ENCODE measurements at places on chromosomes 4 and X.
A peak's percentile ranks its signal among the peaks of the same experiment; 100 is the strongest.

- DNase-seq, result no peak
Observed at GRCh38 chrX:115687595-115687994, 126.6 kb downstream of the PLS3 start.

- no peak for DNase-seq
Observed at GRCh38 chr4:179285696-179286095, 1843.5 kb upstream of the AGA start.

DNA sequence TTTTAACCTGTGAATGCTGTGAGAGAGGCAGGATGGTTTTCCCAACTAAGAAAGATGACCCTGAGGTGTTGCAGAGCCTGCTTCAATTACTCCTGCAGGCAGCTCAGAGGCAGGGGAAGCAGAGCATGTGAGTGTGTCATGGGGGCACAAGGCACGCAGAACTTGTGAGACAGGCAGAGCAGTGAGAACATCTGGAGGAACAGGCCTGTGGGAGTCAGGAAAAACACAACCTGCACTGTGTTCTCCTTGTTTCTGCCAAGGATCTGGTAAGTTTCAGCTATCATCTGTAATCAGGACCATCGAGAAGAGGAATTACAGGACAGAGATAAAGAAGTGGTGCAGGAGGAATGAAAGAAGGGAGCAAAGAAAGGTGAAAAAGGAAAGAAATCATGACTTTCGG lies 741.8 kb upstream of the INTU start:
- DNase-seq, result no peak

DNA sequence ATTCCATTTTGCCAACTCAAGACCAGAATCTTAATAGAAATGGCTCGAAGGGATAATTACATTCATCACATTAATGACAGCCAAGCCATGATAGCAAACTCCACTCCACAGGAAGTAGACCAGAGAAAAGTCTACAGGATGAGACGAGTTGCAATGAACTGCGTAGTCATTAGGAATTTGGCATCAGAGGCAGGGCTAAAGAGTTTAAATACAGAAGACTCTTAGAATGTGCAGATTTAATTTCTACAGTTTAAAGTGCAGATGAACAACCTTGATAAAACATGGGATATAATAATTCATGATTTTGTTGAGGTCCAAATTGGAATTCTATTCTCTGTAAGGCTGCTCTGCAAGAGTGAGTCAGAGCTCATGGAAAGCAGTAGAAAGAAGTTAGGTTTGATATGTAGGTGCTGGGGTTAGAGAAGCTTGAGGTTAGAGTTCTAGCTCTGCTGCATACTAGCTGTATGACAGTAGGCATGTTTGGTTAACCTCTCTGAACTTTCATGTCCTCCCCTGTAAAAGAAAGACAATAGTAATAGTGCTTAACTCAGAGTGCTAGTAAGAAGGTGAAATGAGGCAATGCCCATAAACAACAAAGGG lies 32.2 kb downstream of the LNX1 start:
- no peak for DNase-seq

DNA sequence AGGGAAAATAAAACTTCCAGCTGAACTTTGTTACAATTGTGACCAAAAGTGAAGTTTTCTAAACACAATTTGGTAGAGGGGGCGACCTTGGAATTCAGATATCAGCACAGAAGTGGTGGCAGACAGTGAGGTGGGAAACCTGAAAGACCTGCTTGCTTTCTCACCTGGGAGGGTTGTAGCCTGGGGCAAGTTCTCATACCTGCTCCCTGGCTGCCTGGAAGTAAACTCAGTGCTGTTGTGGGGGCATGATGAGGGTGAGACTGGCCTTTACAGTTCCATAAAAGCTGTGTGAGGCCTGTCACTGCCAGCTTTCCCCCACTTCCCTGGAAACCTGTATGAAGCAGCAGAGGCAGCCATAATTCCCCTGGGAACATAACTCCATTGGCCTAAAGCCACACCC lies 1180.2 kb downstream of the FAM133A start:
- DNase-seq, result no peak

- no peak for DNase-seq
Observed at GRCh38 chrX:154724993-154725756, 25.7 kb downstream of the GAB3 start.

DNA sequence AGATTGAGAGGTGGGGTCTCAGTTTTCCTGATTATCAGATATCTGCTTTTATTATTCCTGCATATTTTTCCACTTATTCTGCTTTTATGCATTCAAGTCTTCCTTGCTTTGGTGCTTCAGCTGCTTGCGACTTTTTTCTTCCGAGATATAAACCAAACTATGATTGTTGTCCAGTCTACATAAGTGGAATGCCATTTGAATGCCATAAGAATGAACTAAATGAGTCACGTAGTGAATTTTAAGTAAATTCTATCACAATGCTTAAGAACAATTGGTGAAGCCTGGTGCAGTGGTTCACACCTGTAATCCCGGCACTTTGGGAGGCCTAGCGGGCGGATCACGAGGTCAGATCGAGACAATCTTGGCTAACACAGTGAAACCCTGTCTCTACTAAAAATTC lies 189.1 kb downstream of the PCDH18 start:
- DNase-seq, result no peak

DNA sequence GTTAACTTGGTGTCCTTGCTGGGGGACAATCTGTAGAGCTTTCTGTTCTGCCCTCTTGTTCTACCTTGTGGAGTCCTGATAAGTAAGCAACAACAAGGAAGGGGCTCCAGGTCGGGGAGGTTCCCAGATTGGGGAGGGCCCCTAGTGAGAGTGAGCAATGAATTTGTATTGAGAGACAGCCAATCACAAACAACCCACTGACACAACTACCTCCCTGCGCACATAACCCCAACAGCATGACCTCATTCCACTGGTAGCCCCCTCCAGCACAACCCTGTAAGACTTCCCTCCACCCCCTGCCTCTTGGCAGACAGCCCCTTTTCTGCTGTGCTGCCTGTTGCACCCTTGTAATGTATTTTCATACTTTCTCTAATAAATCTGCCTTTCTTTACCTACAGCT lies 19.7 kb upstream of the PNPLA4 start:
- DNase-seq, result no peak

DNA sequence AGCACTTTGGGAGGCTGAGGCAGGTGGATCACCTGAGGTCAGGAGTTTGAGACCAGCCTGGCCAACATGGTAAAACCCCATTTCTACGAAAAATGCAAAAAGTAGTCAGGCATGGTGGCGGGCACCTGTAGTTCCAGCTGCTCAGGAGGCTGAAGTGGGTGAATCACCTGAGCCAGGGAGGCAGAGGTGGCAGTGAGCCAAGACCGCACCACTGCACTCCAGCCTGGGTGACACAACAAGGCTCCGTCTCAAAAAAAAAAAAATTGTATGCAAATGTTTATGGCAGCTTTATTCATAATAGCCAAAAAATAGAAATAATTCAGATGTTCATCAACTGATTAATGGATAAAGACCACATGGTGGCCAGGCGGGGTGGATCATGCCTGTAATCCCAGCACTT lies 9.8 kb upstream of the NOCT start:
- no peak for DNase-seq

DNA sequence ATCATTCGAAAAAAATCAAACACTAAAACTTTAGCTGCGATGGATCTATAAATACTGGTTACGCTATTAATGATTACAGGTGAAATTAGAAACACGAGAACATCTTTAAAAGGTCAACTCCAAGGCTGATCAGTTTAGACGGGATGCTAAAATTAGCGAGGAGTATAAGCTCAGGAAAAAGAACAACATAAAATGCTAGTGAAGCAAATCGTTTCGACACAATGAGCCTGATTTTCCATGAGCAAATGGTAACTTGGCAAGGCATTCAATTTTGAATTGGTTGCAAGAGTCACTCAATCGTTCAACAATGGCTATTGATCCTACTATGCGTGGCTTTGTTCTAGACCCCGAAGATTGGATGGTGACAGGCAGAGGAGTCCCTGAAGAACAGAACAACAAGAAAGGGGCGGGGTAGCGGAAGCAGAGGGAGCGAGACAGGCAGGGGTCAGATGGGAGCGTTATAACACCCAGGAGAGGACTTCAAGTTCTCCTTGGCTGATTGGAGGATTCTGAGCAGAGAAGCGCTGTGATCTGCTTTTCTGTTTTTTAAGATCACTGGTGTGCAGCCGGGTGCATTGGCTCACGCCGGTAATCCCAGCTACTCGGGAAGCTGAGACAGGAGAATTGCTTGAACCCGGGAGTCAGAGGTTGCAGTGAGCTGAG lies 146.5 kb downstream of the RBM47 start:
- DNase-seq, result no peak

DNA sequence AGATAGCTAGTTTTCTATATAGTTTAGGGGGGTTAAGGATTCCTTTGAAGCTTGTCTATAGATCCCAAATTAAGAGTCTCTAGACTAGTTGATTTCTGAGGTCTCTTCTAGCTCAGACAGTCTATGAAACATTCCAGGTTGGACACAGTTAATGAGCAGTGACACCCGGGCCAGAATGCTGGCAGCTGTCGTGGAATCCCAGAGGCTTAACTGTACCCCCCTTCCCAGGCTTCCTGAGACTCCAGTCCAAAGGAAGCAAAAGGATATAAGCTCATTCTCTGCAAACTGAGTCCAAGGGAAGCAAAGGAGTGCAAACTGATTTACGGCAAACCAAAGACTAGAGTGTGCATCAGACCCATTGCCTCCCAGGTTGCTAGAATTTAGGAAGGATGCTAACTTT lies 62.9 kb downstream of the DCX start:
- DNase-seq, result no peak

GRCh38 chr4:57102050-57102624 lies 8.0 kb downstream of the IGFBP7 start:
- DNase-seq, result no peak

DNA sequence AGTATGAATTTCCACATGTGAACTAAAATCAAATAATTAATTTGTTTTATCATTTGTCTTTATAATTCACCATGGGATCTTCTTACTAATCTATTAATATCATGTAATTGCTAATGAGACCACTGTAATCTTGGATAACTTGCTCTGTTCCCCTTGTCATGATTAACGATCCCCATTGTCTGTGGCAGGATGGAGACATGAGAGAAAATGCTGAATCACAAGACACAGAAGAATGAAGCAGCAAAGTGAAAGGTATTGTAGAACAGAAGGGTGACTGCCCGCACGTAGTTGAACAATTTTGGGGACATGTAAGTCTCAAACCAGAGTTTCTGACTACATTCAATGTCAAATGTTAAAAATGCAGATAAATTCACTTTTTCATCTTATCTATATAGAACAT lies 135.2 kb downstream of the EPHA5 start:
- no peak for DNase-seq

DNA sequence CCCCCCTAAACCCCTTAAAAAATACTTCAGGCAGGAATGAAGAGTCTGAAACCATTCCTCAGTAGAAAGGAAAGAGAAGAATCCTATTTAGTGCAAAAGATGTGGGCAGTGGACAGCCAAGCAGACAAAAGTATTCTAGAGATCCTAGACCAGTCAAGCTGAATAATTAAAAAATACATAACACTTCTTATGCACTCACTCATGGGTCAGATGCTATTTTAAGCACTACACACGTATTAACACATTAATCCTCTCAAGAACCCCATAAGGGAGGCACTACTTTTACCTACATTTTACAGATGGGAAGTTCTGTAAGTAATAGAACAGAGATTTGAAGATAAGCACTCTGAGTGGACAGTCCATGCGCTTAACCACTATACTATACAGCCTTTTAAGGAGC lies 5.9 kb downstream of the TAB3 start:
- DNase-seq, result no peak

- DNase-seq, result no peak
Observed at GRCh38 chrX:13662355-13662791, 9.4 kb downstream of the TCEANC start.

GRCh38 chr4:104491481-104492182 lies 3.1 kb downstream of the CXXC4 start:
- peak; percentile 70 for DNase-seq

GRCh38 chrX:108117988-108118387 lies 26.4 kb downstream of the ATG4A start:
- no peak for DNase-seq

DNA sequence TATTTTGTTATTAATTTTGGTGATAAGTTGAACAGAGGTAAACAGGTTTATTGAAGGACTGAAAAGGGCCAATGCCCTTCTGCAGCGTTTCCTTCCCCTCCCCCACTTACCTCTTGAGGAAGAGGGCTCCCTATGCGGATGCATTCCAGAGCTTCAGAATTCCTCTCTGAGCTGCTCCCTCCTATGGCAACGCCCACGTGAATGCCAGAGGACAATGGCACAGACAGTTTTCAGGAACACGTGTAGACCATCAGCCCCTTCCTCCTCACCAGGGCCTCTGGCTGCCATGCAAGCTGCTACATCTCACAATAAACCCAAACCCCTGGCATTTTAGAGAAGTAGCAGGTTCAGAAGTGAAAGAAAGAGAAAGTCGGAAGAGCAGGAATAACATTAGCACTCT lies 127.9 kb downstream of the CHRDL1 start:
- no peak for DNase-seq

- DNase-seq, result no peak
Observed at GRCh38 chrX:43573441-43574015, 82.6 kb upstream of the MAOA start.

DNA sequence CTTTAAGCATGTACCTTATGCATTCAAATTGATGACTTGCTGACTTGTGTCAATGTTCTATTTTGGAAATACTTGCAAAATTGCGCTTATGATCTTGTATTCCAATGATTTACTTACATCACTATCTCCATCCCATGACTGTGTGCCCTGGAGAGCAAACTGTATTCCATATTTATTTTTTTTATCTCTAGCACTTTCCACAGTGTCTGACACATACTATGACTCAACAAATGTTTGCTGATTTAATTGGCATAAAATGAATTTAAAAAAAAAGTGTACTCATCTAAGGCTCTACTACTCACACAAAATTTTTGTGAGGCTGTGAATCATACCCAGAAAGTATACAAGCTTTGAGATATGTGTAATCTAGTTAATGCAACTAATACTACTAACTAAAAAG lies 1066.8 kb upstream of the ADGRL3 start:
- no peak for DNase-seq

DNA sequence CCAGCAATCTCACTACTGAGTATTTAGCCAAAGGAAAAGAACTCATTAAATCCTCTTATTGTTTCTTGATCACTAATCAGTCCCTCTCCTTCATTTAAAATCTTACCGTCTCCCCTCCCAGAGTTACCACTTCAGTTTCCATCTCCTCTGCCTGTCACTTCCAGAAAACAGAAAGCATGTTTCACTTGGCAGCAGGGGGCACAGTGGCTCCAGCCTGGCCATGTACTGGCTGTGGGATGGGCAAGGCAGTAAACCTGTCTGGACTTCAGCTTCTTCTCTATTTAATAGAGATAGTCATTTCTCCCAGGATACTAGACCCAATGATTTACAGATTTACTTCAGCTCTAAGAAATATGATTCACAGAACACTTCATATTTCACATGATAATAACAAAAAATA lies 63.2 kb downstream of the CD40LG start:
- no peak for DNase-seq

- DNase-seq, result no peak
Observed at GRCh38 chr4:42607011-42607726, 49.7 kb downstream of the ATP8A1 start.

DNA sequence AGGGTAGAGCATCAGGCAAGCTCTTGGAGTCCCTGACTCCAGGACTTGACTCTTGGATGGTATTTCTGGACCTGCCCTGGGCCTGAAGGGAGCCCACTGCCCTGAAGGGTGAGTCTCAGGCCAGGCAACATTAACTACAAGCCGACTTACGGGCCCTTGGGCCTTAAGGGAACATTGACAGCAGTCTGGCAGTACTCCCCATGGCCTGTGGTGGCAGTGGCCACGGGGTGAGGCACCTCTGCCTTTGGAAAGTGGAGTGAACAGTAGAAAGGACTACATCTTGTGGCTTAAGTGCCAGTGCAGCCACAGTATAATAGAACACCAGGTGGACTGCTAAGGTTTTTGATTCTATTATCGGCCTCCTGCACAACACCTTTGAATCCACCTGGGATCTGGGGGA lies 36.3 kb downstream of the SH3BGRL start:
- DNase-seq, result no peak

- no peak for DNase-seq
Observed at GRCh38 chrX:71158603-71159002, 14.0 kb downstream of the NLGN3 start.

All from upper lobe of right lung (tissue), 1 donor.